ENCODE measurements at places on chromosomes 3 and 15.

DNA sequence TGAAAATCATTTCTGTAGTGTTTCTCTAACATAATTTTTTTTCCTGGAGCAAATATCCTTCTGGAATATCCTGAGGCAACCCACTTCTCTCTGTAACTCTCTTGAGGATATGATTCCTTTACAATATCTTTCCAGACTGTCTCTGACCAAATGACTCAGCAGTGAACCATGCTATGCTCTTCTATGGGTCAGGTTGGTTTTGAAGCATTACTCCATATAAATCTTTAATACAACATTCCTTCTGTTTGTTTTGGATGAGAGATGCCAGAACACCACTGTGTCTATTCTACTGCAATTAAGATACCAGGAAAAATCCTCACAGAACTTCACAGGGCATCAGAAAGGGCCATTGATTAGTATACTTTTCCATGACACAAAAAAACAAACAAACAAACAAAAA, 626.4 kb upstream of the ZNF385D start:
- no peak for DNase-seq

GRCh38 chr3:153852355-153852754, 268.8 kb upstream of the ARHGEF26 start:
- DNase-seq: no peak

- peak; percentile 44 for DNase-seq
These were observed 226.4 kb upstream of the CTDSPL start for GRCh38 chr3:37635251-37635650.

GRCh38 chr15:39591896-39592315, 11.0 kb downstream of the THBS1 start:
- DNase-seq: no peak

DNA sequence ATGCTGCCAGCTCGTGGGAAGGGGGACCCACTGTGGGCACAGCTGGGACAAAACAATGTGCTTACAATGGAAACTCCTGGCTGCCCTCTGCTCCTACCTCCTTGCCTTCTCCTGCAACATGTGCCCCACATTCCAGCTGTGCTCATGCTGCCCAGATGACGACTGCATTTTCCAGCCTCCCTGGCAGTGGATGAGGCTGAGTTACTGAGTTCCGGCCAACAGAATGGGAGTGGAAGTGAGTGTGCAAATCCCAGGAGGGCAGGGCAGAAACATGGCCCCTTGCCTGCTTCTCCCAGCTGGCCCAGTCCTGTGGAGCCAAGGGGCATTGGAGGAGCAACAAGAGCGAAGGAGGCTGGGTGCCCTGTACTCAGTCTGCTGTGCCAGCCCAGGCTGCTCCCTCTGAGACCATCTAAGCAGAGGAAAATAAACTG, 17.1 kb downstream of the KLF15 start:
- DNase-seq: no peak

GRCh38 chr15:93088200-93088980, 621 bp downstream of the RGMA start:
- DNase-seq: peak; percentile 6

- DNase-seq: no peak
These were observed 206.6 kb downstream of the FOXP1 start for GRCh38 chr3:71376911-71377310.

DNA sequence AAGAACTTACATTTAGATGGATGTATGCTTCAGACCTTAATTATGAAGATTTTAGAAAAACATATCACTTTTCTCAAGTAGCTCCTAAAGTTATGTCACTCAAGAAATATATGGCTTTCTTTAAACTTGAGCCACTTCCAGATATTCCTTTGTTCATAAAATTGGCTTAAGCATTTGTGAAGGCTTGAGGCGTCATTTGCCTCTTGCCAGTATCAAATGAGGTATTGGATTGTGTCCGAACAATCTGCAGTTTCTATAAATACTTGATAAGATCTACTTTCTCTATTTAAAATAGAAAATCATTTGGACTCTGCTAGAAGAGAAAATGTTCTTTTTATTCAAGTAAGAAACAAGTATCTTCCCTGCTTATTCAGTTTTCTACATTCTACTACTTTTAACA, 102.6 kb downstream of the RSL24D1 start:
- DNase-seq: no peak

DNA sequence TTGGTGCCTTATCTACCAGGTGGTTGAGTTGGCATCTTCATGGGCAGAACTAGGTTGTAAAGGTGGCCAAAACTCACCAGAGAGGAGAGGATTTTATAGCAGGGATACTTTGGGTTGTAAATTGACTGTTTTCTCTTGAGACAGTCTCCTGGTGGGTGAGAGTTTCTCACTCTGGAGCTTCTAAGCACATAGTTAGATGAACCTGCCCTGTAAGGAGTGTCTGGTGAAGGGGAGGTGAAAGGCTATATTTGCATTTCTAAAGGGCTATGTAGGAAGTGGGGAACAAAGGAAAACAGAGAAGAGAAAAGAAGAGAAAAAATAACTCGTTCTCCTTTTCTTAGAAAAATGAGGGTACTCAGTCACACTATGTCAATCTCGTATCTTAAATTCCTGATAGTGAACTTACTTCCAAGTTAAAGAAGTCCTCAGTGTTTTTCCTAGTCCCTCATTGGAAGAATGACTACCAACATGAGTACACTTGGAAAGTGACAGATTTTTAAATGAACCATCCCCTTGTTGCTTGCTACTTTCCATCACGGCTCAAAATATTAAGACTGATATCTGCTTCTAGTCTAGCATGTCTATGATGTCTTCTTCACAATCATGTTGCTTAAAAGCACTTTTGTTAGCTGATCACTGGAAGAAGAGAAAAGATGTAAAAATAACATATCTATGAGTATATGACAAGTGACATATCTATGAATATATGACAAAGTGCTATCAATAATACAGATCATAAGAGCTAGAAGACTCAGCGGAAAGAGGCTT, 113.8 kb upstream of the P2RY1 start:
- no peak for DNase-seq

DNA sequence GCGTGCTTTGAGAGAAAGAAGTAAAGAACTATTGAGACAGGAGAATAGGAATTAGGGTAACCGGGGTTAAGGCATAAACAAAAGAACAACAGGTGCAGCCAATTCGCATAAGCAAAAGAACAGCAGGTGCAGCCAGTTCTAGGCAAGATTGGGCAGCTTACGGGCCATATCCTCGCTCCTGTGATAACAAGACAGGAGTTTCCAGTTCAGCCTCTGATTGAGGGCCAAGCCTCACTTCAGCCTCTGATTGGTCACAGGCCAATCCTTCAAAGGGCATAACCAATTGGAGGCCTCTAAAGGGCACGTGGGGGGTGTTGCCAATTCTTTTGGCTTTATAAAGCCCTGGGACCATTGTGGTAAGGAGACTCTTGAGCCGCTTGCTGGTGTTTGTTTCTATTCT, 143.5 kb downstream of the GADL1 start:
- no peak for DNase-seq

- DNase-seq: no peak
These were observed 77.0 kb downstream of the LRRC3B start for GRCh38 chr3:26699553-26699952.

DNA sequence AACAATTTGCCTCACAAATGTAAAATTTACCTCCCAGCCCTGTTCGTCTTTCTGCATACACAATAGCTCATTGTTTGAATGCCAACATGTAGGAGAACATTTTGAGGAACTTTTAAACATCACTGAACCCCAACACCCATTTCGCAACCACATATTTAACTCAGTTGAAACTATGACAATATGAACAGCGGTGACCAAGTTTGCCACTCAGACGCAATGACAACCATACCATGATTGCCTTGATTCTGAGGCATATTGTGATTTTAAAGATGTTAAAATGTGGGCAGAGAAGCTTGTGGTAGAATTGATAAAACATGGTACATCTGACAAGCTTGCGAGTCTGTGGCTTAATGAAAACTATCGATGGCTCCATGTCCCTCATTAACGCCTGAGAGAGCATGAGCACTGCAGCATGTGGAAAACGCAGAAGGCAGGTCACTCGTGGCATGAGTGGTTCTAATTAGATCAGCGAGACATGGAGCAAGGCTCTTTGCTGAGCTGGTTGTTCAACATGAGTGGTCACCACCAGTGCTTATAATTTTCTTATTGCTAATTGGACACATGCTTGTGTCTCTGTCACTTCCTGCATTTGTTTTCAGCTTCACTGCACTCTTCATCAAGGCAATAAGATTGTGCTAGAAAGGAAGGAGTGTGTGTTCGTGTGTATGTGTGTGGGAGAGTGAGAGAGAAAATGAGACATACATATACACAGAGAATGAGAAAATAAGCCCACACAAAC, 116.8 kb downstream of the CHST2 start:
- peak; percentile 42 for DNase-seq

DNA sequence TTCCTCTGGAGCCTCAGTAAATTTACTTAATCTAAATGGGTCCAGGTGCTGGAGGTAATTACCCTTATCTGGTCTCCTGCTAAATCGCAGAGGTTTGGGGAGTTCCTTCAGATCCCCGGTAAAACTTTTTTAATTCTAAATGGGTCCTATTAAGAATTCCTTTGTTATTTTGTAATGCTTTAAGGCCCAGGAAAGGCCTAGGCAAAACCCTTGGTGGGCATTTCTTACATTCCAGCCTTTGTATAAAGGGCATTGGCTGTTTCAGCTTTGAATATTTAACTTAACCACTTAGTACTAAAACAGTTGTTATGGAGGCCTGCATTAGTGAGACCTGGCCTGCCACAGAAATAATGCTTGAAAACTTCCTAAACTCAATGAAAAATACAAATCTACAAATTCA, 14.9 kb upstream of the ZNF662 start:
- no peak for DNase-seq

DNA sequence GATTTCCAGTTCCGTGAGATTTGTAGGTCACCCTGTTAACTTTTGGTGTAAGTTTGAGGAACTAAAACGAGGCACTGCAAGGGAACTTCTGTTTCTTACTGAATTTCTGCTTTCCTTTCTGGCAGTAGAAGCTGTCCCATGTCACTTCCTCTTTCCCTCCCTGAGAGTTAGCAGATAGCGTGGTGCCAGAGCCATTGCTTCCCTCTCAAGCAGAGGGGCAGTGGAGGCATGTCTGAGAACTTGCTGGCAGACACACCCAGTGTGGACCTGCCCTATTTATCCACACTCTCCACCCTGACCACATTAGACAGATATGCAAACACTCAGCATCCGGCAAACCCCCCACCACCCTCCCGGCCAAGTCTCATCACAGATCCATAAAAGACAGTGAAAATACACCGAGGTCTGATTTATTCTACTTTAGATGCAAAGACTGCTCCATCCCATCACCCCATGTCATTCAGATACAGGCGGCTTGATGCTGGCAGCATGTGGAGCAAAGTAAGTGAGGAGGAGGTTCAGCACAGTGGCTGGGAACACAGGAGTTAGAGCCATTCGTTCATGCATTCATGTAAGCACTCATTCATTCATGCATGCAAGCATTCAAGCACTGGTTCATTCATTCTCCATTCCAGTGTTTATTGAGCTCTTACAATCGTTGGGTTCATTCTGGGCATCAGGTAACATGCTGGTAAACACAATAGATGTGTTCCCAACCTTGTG, 324.7 kb downstream of the SHQ1 start:
- peak; percentile 94 for DNase-seq

GRCh38 chr3:135263331-135263730, 468.3 kb downstream of the EPHB1 start:
- DNase-seq: no peak

- peak; percentile 51 for DNase-seq
These were observed 19.6 kb downstream of the PPARG start for GRCh38 chr3:12308517-12308916.

- DNase-seq: no peak
These were observed 91.6 kb downstream of the SRGAP3 start for GRCh38 chr3:9157651-9158362.
